ENCODE measurements at places on chromosomes 11 and 22.

- DNase-seq = no peak
Observed at GRCh38 chr11:65685981-65686380, 23.3 kb upstream of the RELA start.

GRCh38 chr11:98600786-98601773 is 419.7 kb upstream of the CNTN5 start:
- no peak for DNase-seq

DNA sequence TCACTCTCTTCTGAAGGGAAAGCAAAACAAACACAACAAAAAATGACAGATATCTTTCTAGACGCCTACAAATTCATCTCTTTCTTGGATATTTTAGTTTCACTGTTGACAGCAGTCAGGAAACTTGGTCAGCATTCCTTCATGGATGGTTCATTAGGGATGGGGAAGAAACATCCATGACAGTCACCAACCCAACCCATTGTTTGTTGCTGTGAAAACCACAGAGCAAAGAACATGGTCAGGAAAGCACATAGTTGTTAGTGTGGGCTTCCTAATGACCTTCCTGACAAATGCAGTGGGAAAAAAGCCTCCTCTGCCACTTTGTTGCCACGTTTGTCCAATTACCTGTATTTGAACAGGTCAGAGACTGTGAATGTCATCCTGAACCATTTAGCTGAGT is 139.8 kb upstream of the SNX19 start:
- DNase-seq = no peak

DNA sequence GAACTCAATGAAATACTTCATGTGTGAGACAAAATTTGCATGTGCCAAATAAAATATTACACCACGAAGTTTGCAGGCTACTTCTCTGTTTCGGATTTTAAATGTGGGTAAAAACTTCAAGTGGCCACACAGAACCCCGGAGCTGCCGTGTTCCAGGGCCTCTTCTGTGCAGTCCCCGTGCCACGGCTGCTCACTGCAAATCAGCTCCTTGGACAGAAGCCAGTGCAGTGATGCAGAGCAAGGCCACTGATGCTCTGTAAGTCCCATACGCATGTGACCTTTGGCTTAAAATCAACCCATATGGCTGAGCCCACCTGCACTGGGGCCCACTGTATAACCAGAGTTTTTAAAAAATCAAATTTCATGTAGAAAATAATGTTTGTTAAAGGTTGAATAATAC is 1309.4 kb downstream of the TBC1D22A start:
- DNase-seq = no peak

GRCh38 chr11:126587541-126587940 is 232.1 kb downstream of the ST3GAL4 start:
- DNase-seq = no peak

- DNase-seq = no peak
Observed at GRCh38 chr11:94676814-94677213, 91.3 kb upstream of the AMOTL1 start.

DNA sequence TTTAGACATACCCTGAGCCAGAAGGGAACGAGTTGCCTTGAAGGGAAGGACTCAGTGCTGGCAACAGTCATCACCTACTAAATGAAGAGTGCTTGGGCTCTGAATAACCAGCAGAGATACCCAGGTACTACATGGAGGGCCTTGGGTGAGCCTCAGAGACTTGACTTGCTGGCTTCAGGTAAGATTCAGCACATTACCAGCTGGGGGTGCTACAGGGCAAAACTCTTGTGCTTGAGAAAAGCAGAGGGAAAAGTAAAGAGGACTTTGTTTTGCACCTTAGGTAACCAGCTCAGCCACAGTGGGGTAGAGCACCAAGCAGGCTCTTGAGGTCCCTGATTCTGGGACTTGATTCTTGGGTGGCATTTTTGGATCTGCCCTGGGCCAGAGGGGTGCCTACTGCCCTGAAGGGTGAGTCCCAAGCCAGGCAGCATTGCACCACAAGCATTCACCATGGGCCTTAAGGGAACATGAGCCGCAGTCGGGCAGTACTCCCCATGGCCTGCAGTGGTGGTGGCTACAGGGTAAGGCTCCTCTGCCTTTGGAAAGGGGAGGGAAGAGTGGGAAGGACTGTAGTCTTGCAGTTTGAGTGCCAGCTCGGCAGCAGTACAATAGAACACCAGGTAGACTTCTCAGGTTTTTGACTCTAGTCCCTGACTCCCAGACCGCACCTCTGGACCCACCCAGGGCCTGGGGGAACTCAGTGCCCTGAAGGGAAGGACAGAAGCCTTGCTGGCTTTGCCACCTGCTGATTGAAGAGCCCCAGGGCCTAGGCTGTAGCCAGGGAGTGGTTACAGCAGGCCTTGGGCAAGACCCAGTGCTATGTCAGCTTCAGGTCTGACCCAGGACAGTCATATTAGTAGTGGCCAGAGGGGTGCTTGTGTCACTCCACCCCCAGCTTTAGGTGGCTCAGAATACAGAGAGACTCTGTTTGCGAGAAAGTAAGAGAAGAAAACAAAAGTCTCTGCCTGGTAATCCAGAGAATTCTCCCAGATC is 22.7 kb upstream of the PLEKHA7 start:
- no peak for DNase-seq

DNA sequence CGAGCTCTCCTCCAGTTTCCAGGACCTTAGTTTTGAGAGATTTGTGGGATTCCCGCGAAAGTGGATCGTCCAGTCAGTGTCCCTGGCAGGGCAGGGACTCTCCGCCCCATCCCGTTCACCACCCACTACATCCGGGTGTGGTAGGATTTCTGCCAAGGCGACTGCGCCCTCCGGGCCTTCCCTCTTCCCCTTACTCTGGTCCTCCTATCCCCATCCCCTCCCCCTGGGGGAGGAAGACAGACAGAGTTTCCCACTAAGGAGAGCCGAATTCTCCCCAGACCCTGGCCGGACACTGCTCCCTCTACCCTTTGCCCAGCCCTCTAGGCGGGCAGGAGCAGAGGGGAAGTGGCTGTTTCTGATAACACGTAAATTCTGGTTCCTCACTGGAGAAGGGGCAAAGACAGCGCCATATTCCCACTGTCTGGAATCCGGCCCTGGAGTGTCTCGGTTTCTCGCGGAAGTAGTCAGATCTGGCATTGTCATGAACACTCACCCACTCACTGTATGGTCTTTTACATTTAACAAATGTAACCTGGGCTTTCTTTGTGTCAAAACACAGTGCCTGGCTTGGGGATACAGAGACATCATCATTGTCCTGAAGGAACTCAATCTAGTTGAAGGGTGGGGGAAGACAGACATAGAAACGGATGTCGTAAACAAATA is 1.1 kb upstream of the NECTIN1 start:
- no peak for DNase-seq

- DNase-seq = no peak
Observed at GRCh38 chr22:37476389-37477329, 9.5 kb downstream of the MFNG start.

- DNase-seq = no peak
Observed at GRCh38 chr11:35507688-35508087, 17.7 kb downstream of the PAMR1 start.

All from stimulated activated CD4-positive, alpha-beta T cell treated with anti-CD3 and anti-CD28 coated beads, TNF-alpha, amount 100 ng/mL, for 48 hours (primary cell).